Stimulated activated CD4-positive, alpha-beta T cell treated with anti-CD3 and anti-CD28 coated beads, Interleukin-4, amount 100 ng/mL, for 1 hour (primary cell): ENCODE measurements at places on chromosomes 1 and 21.

- no peak for DNase-seq
Measured at GRCh38 chr1:162136760-162137159, 67.3 kb downstream of the NOS1AP start.

GRCh38 chr1:183185941-183186490 is at the start of gene LAMC2:
LAMC2 (plus strand) TSS chr1:183186264; CDS start chr1:183186353, 89 bp downstream.
- peak; percentile 20 for DNase-seq

- no peak for DNase-seq
Measured at GRCh38 chr1:173137107-173137706, 69.9 kb downstream of the TNFSF4 start.

- DNase-seq, result no peak
Measured at GRCh38 chr1:116682641-116683221, 15.2 kb upstream of the IGSF3 start.

DNA sequence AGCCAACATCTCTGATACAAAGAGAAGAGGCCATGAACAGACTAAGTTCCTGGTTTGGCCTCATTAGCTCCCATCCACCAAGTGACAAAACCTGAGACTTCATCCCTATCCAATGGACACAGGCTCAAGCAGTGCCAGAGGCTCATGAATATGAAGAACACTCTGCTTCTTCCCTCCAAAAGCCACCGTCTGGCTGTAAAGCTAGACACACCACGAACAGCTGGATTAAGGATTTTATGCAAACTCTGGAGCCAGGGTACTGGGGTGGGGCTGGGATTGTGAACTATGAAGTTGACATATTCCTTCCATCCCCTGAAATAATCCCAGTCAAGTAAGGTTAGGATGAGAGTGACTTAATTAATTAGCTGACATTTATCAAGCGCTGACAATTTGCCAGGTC is 139.4 kb downstream of the CSMD2 start:
- no peak for DNase-seq

GRCh38 chr1:160827418-160827817 is 31.4 kb downstream of the LY9 start:
- DNase-seq, result no peak

- no peak for DNase-seq
Measured at GRCh38 chr1:47533793-47534328, 96.0 kb downstream of the FOXD2 start.

GRCh38 chr1:12640237-12640957 is 3.5 kb upstream of the AADACL4 start:
- no peak for DNase-seq

GRCh38 chr1:14476170-14476955 is 122.1 kb upstream of the KAZN start:
- no peak for DNase-seq

DNA sequence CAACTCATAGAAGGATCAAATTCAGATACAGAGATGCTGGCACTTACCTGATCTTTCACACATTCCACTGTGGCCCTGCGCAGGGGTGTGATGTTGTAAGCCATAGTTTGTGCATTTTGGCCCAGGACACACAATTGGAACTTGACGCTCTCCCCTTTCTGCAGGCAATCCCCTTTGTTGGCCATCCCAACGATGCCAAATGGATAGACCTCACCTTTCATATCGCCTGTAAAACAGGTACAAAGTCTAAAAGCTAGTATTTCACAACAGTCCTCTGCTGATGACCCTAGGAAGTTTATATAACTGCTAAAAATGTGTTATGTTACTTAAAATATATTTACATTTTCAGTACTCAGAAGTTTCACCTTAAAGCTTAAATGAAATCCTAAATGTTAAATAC is 3.9 kb upstream of the NRAS start:
- no peak for DNase-seq

DNA sequence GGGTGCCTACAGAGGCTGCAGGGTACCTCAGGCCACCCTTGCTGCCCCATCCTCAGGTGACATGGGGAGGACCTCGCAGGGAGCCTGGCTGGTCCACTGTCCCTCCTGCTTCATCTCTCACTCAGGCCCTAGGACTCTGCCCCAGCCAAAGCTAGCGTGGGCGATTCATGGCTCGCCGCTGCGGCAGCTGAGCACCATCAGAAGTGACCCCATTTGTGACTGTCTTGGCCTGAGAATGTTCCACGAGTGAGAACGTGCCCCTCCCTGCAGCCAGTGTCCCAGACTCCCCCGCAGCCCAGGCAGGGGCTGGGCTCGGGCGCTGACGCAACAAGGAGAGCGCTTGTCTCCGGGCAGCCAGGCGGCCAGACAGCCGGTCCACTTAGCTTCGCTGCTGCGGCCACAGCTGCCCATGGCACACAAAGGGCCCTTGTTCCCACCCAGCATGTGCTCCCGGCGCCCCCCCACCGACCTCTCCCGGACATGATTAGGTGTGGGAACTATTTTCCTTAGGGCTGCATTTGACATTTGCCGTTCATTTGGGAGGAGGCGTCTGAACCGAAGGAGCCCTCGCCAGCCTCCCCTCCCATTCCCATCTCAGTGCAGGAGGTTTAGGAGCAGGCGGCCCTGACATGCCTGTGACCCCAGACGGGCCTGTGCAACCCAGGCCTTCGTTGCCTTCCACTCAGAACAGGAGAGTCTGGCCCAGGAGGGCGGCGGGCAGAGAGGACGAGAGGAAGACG is 19.3 kb upstream of the POFUT2 start:
- DNase-seq, result no peak

GRCh38 chr1:156577550-156577949 is 2.0 kb upstream of the TTC24 start:
- no peak for DNase-seq

DNA sequence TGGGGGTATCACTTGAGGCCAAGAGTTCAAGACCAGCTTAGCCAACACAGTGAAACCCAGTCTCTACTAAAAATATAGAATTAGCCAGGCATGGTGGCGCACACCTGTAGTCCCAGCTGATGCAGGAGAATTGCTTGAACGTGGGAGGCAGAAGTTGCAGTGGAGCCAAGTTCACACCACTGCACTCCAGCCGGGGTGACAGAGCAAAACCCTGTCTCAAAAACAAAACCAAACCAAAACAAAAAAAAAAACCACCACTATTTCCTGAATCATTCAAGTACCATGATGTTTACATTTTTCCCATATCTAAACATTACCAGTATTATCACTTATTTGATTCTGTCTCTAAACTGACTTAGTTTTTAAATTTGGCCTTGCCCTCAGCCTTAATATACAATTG is 29.5 kb downstream of the TUT4 start:
- DNase-seq, result no peak

GRCh38 chr1:203590603-203591002 is 36.0 kb upstream of the ATP2B4 start:
- no peak for DNase-seq

DNA sequence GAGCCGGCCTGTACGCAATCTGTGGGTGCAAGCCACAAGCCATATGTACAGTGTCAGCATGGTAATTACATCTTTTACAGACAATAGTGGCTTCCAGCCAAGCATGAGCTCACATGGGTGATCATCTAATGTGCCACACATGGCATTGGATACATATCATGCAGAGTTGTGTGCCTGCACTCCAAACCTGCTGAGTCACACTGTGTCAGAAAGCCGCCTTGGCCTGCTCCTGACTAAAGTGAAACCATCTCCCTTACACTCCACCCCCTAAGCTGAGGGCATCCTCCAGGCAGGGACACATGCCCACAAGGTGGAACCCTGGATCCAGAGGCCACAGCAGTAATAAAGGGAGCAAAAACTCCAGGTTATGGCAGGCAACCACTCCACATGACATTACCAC is 72.5 kb downstream of the KCNT2 start:
- DNase-seq, result no peak

- no peak for DNase-seq
Measured at GRCh38 chr1:234603221-234604204, 6.5 kb downstream of the IRF2BP2 start.

- DNase-seq, result no peak
Measured at GRCh38 chr1:166858726-166859419, 17.2 kb downstream of the TADA1 start.

DNA sequence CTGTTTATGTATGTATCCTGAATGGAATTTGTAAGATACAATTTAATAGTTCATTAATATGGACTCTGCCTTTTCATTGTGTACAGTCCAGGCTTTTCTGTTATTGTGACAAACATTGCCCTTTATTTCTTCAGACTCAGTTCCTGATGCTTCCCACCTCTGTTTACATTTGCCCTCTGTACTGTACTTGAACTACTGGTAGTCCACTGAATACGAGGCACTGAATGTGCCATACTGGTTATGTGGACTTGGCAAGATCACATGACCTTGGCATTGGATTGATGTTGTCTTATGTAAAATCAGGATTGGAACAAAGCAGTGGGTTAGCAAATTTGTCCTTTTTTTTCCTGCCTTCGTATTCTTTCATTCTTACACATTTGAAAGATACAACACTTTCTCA is 27.8 kb downstream of the RALGPS2 start:
- no peak for DNase-seq
